ENCODE measurements at places on chromosomes 4 and X.

DNA sequence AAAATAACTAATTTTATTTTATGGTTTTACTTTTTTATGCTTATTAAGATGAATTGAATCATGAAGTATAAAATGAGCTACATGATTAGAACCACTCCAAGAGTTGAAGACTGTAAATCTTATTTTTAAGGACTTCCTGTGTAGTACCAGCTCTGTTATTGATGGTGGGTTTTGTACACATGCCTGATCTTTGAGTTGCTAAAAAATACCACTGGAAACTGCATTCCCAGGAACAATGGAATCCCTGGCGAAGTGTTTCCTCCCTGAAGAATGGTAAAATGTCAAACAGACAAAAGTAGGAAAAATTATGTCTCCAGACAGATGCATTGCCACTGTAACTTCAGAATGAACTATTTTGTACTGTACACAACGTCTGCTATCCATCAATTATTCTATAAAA is 935.4 kb upstream of the TENM3 start:
- no peak for DNase-seq

- no peak for DNase-seq
These were observed 17.6 kb downstream of the G3BP2 start for GRCh38 chr4:75655562-75655961.

GRCh38 chrX:7062903-7063302 is 84.6 kb upstream of the STS start:
- DNase-seq, result no peak

GRCh38 chr4:76984127-76984526 is 34.6 kb downstream of the SEPTIN11 start:
- DNase-seq, result no peak

GRCh38 chr4:81472281-81473182 is 825 bp upstream of the RASGEF1B start:
- peak; percentile 65 for DNase-seq

DNA sequence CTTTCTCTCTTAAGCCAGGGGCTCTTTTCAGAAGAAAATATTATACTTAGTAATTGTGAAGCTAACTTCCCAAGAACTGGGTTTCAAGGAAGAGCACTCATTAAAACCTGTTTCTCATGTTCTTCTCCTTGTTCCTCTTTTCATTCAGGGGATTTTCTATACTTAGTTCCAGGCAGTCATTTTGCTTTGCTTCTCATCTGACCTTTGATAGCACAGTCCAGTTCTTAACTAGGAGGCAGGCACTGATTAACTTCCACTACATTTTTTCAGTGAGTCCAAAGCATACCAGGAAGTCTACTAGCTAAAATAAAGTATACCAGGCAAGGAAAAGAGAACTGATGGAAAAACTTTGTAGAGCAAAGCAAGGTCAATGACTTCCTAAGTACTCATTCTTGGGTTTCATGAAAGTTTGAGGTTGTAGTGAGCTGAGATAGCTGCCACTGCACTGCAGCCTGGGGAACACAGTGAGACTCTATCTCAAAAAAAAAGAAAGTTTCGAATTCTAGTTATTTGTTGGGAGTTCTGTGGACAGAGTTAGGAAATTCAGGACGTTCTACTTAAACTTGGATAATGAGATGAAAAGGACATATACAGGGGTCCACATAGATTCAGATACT is 190.1 kb upstream of the HS3ST1 start:
- DNase-seq, result no peak

GRCh38 chr4:107213410-107213809 is 177.3 kb upstream of the DKK2 start:
- no peak for DNase-seq

DNA sequence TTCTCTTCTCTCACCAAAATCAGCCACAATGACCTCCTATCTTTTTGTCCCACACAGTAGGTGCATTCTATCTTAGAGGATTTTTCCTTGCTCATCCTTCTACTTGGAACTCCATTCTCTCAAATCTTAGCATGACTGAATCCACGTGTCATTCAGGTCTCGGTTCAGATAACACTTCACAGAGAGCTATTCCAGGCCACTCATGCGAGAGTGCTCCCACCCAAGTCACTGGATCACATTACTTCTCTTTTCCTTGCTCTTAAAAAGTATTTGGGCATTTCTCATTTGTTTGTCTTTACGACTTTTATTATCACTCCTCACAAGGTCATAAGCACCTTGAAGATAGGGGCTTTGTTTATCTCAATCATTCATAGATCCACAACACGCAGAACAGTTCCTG is 647.5 kb upstream of the TENM3 start:
- DNase-seq, result no peak

DNA sequence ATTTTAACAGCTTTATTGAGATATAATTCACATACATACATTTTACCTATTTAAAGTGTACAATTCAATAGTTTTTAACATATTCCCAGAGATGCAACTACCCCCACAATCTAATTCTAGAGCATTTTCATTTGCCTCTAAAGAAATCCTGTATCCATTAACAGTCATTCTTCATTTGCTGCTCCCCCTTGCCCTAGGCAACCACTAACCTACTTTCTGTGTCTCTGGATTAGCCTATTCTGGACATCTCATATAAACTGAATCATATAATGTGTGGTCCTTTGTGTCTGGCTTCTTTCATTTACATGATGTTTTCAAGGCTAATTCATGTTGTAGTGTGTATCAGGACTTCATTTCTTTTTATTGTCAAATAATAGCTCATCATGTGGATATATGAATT is 105.1 kb upstream of the GRPR start:
- DNase-seq, result no peak

- DNase-seq, result no peak
These were observed 10.7 kb upstream of the HCCS start for GRCh38 chrX:11100281-11101035.

GRCh38 chrX:118727686-118728339 is 407 bp downstream of the IL13RA1 start:
- peak; percentile 2 for DNase-seq

- peak; percentile 6 for DNase-seq
These were observed 54.5 kb downstream of the CHM start for GRCh38 chrX:85992811-85993229.

DNA sequence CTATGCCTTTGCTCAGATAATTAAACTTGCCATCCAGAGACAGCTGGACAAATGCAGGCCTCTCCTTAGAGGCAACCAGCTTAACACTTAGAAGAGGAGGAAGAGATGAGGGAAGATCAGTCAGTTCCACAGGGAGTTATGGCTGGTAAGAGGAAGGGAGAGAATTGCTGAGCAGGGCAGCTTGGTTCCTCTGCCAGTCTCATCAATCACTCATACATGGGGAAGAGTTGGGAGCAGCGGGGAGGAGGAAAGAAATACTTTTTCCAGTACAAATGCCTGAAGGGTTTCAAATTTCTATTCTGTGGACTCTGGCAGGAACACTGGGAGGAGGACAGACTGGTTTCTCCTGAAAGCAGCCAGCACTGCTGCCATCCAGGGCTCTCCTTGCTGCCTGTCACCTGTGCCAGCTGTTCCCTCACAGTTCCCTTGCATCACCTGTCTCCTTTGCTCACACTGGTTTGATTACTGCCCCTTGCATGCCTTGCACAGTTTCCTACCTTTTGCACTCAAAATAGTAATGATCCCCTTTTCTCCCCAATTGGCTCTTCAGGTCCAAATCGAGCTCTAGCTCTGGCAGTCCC is 59.5 kb downstream of the PGRMC2 start:
- DNase-seq, result no peak

DNA sequence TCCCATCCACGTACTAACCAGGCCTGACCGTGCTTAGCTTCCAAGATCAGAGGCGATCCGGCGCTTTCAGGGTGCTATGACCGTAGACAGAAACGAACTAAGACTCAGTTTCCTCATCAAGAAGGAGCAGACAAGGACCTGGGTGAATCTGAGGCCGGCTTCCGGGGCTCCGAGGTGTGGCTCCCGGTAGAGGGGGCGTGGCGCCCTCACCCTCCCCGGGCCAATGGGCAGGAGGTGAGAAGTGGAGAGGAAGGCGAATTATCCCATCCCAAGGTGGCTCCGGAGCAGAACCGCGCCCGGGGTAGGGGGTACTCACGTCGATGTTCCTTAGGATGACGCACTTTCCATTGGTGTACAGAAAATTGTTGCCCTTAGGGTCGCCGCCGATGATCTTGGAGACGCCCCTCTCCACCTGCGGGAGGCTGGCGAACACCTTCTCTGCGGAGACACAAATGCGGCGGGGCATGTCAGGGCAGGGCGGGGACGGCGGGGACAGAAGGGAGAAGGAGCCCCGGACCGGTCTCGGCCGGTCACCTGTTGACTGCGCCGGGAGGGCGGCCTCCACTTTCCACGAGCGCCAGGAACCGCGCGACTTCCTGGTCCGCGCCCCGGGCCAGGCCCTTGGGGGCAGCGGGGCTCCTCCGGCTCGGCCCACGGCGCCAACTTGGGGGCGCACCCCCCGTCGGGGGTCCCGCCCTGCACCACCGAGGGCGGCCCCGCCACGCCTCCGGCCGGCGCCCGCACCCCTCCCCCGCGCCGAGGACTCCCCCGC is 616 bp downstream of the WDR1 start:
- DNase-seq, result peak; percentile 83

- no peak for DNase-seq
These were observed 12.7 kb downstream of the RAB28 start for GRCh38 chr4:13471400-13471799.

GRCh38 chr4:10020871-10021652 is at the start of gene SLC2A9:
TSS of gene SLC2A9 (minus strand) at chr4:10021497. CDS start at chr4:10021429, 68 bp downstream.
- DNase-seq, result no peak

GRCh38 chr4:37770016-37770415 is 56.5 kb upstream of the PGM2 start:
- DNase-seq, result no peak

DNA sequence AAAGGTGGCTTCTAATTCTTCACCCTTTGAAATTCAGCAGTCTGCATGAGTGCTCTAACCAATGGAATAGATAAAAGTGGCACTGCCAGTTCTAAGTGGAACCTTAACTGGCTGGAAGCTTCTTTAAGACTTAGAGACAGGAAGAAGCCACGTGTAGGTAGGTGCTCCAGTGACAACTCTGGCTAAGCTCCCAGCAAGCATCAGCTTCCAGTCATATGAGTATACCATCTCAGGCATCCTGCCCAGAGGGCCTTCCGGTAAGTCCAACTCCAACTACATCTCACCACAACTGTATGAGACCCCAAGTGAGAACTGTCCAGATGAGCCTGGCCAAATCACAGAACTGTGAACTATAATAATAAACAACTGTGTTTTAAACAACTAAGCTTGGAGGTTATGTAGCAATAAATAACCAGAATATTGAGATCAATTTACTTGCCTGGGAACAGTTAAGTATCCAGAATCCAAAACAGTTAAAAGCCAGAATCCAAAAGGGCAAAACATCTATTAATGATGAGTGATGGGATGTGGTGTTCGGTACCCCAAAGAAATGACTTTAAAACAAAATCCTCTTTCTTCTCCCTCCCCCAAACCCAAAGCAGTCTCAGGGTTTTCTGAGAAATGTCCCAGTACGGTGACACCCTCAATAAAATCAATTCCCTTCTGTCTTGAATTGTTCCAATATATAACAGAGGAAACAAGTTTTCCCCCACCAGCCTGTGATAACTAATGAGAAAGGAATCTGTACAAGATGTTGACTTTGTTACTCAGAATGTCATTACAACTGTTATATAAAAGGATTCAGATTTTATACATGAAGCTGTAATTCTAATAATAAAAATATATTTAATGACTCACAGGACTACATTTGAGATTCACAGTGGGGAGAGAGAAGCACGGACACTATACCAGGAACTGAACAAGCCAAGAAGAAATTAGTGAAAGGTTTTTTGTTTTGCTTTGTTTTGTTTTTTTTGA is 4.2 kb downstream of the TSPAN5 start:
- DNase-seq, result no peak

DNA sequence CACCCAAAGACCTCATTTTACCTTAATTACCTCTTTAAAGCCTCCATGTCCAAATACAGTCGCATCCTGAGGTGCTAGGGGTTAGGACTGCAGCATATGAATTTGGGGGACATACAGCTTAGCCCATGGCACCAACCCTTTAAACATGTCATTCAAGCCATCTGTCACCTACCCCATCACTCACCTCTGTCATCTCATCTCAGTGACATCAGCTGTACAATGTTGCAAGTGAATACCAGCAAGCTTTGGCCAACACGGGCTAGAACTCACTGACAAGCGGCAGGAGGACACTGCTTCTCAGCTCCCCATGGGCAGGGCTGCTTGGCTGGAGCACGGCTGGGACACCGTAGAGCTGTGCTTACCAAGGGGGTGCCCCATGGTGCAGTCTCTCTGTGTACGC is 107.5 kb downstream of the STK32B start:
- DNase-seq, result no peak

- no peak for DNase-seq
These were observed 124.8 kb upstream of the CITED1 start for GRCh38 chrX:72430405-72430968.

GRCh38 chr4:89660444-89661172 is 176.4 kb downstream of the SNCA start:
- DNase-seq, result no peak

- no peak for DNase-seq
These were observed 17.3 kb upstream of the CLNK start for GRCh38 chr4:10701702-10702460.
